ENCODE measurements at places on chromosomes 2 and 18.
A peak's percentile ranks its signal among the peaks of the same experiment; 100 is the strongest.

GRCh38 chr18:36809590-36810381 is 19.0 kb downstream of the TPGS2 start:
- DNase-seq, result peak; percentile 72

DNA sequence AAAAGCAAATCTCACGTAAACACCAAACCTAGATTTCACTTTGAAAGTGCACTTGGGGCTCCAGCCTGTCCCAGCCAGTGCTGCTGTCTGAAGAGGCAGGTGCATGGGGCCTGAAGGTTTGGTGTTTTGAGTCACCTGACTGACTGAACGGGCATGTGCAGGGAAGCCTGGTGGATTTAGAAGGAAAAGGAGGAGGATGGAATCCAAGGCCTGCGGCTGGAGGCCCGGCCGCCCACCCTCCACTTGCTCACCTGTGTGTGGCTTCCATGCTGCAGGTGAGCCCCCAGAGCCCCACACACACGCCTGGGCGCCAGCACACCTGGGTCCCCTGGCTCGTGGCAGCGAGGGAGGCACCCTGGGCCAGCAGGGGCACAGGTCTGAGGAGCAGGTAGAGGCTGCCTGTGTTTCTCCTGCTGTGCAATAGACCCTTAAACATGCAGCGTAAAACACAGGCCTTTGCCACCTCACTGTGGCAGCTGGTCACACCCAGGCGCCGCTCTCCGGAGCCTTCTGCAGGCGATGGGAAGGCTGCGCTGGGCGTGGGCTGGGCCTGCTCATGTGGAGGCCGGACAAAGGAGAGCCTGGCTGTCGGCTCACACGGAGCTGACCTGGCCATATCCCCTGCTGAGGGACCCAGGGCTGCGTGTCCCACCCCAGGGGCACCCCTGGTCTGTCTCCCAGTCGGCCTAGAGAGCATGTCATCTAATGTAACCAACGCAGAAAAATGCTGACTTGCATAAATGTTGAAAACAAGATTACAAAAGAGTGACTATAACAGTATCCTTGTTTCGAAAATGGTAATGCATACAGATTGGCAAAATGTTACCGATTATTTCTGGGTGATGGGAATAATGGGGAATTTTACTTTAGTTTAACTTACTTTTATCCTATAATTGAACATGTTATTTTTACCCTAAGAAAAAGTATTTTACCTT is 71.3 kb downstream of the TMEM18 start:
- no peak for DNase-seq

DNA sequence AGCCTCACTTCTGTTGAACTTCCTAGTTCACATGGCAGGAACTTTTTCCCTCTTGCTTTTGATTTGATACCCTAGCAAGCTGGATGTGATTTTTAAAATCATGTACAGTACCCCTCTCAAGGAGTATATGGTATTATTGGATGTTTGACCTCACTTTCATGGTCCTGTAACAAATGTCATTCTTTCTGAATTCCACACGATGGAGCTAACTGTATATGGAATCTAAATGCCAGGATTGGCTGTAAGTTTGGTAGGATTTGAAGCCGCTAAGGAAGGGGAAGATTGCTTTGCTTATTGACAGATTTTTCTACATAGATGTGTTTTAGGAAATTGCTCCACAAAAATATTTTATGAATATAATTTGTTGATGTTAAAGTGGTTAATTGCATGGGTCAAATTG is 18.3 kb downstream of the MAIP1 start:
- DNase-seq, result peak; percentile 52

- no peak for DNase-seq
These were observed 184.6 kb downstream of the ETAA1 start for GRCh38 chr2:67581751-67582150.

DNA sequence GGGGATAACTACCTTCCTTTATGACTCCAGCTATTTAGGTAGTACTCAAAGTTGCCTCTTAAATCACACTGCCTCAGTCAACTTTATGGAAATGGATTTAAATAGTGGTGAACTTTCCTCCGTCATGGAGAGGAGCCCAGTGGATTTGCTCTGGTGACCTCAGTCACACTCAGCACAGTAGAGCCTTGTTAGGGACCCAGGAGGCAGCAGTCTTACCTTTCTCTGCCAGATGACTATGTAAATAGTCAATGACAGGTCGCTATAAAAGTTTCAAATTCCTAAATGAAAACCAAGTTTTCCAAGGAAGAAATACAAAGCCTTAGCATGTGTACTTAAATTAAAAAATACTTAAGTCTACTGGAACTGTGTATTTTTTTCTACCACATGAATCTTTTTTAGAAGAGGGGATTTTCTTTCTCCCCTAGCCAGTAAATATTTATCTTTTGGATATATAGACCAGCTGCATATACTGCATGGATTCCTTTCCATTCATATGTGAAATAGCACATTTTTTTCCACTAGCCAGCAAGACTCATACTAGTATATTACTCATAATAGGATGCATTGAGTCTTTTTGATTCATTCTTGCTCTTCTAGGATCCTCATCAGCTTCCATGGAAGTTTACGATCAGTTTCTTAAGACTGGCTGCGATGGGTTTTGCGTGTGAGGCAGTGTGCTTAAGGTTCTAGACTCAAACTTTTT is 147.1 kb downstream of the FMNL2 start:
- no peak for DNase-seq

GRCh38 chr2:182426918-182427240 is at the start of gene PDE1A:
TSS of gene PDE1A (minus strand) at chr2:182427036.
- no peak for DNase-seq

DNA sequence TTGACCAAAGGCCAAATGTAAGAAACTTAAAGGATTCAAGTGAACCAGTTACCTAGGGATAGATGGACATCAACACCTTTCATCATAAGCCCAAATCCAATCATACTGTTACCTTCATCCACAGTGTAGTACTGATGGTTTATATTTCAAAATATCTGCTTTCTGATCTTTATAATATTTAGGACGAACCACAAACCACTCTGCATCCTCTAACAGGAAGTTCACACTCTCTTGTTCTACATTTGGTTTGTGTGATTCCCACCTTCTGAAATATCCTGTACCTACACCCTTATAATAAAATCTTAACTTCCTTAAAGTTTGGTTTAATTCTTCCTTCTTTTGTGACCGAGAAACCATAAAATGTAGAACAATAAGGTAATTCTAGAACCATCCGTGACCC is 535.7 kb upstream of the CHAC2 start:
- no peak for DNase-seq

DNA sequence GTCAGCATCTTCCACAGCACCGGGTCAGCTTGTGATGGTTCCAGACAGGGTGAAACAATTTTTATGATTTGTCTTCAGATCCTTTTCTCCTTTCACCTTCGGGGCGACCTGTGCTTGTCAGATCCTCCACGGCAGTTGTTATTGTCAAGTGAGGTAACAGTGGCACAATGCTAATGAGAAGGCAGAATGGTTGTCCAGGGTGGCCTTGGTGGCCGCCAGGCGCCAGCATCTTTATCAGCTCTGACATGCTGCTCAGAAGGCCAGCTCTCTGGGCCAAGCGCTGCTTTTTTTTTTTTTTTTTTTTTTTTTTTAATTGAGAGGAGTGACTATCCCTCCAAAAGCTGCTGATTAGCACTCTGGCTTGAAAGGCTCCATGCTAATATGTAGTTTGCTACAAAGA is 52.3 kb upstream of the MGAT5 start:
- no peak for DNase-seq

- DNase-seq, result no peak
These were observed 8.7 kb upstream of the TEX44 start for GRCh38 chr2:231583982-231584381.

DNA sequence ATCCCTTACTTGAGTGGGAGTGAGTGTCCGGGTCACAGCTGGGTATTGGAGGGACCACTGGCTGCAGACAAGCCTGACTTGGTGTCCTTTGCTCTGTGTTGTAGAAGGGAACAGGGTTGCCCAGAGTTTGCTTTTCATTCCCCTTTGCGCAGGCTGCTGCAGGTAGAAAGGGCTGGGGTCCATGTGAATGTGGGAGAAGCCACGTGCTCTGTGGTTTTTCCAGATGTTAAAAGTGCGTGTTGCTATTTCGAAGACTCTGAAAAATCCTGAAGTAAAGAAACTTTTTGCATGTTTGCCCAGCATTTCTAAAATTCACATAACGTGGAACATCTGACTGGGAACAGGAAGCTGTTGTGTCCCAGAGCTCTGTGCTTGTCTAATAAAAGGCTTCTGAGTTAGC is 28.8 kb downstream of the GLI2 start:
- DNase-seq, result no peak

- peak; percentile 85 for DNase-seq
These were observed 98.4 kb upstream of the GULP1 start for GRCh38 chr2:188193230-188193629.

GRCh38 chr2:207046724-207047123 is 107.4 kb downstream of the CPO start:
- peak; percentile 34 for DNase-seq

DNA sequence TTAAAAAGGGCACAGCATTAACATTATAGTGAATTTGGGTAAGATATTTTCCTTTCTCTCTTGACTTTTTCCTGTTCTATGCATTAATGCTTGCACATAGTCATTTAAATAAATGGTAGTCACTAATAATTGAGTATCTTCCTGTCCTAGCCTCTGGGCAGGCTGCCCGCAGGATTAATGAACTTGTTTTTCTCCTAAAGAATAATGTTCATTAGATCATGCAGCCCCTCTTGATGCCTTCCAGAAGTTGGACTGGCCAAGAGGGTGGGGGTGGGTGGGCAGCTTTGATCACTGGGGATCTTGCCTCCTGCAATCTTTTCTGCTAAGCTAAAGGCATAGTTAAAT is 514.5 kb upstream of the CDH2 start:
- peak; percentile 39 for DNase-seq

DNA sequence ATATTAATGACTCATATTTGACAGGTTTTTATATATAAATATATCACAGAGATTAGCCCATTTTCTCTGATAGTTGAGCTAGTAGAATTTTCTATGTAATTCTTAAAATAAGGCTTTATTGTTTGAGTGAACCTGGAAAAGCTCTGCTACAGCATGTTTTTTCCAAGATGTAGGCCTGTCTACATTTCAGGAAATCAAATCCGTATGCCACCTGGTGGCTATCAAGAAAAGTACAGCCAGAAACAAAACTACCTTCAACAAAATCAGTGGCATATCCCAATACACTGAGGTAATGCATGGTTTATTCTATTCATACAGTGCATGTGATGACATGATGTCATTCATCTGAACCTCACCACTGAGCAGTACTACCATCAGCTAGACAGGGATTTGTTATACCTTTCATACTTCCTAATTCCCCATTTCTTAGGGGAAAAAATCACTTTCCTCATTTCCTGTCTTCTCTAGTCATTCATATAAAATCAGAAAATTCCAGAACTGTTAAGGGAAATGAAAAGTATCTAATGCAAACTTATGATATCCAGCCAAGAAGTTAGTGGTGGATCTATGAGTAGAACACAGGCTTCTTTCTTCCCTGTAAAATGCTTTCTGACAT is 310.4 kb upstream of the SYT4 start:
- peak; percentile 54 for DNase-seq

DNA sequence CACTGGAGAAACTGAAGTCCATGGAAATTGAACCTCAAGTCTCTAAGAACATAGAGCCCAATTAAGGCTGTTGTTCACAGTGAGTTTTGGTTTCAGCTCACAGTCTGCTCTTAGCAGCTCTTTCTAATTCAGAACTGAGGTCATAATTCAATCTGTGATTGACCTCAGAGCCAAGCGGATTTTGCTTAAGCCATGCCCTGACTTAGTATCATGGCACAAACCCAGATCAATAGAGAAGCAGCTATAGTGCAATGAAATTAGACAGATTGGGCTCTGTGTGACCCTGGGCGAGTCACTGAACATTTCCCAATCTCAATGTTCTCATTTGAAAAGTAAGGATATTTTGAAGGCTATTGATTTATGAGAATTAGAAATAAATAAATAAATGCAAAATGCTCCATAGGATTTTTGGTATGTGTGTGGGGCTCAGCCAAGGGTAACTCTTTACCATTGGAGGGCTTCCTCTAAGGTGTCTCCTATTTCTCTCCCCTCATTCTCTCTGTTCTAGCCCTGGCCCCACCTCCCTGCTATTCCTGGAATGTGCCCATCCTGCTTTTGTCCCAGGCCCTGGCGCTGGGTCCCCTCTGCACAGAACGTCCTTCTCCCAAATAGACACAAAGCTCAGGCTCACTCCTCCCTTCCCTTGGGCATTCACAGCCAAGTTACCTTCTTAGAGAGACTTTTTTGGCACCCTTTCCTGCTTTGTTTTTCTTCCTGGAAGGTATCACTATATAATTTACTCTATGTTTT is 239.6 kb downstream of the LPIN1 start:
- DNase-seq, result no peak

DNA sequence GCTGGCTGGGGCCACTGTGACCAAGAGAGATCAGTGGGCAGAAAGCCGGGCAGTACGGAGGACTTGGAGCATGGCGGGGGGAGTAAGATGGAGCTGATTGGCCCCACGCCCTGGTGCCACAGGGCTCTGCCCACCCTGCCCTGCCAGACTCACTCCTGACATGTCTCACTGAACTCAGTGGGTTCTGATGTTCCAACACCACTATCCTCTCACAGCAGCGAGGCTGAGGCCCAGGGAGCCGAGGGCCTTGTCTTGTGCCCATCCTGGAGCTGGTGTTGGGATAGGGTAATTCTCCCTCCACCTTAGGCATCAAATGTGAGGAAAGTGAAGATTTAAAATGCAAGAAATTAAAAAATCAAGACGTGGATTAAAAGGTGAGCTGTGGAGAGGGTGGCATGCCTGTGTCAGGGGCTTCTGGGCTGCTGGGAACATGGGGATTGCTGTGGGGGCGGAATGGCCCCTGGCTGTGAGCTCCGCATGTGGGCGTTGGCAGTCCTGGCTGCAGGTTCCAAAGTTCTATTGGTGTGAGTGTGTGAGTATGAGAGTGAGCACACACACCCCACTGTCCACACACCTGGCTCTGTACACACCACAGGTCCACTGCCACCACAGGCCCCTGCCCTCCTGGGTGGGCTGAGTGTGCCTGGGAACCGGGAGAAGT is 283.5 kb upstream of the HS6ST1 start:
- DNase-seq, result no peak

DNA sequence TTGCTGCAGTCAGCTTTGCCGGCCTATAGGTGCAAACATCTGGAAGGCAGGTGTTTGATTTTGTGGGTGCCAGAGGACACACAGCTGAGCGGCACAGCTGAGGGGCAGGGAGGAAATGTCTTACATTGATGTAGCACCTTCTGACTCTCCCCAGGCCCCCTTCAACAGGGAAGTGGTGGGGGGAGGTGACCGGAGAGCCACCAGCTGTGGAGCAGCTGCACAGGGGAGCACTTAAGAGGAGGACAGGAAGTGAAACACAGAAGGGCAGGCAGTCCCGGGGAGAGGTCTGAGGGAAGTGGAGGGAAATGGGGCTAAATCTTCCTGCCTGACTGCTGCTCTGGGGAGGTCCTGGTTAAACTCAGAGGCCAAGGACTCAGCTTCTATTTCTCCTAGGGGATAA is 409.1 kb downstream of the TNS1 start:
- DNase-seq, result no peak

- no peak for DNase-seq
These were observed 155.0 kb downstream of the TTC32 start for GRCh38 chr2:19746611-19747309.

GRCh38 chr2:179518830-179519229 is 254.2 kb upstream of the SESTD1 start:
- no peak for DNase-seq

All from epithelial cell of esophagus (primary cell).